ENCODE measurements at places on chromosomes 7 and 10. TPM values are rescaled to one million over a fixed set of nuclear protein-coding genes. Genes with fewer than 3 reads are reported as not detected.

DNA sequence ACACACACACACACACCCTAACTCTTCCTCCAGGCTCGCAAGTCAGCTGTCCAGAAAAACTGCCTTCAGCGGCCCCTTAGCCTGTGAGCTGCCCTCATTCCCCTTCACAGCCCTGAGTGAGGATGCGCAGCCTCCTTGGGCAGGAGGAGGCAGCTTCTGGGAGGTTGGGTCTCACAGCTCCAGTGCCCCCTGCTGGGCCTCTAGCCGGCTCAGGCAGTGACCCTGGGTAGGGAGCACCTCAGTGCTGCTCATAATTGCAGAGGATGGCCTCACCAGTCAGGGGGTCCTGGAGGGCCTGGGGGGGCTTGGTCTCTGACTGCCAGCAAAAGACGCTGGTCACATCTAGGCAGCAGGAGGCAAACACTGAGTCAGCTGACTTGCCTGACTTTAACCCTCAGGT lies 43.7 kb downstream of the ZNF273 start:
- no peak for DNase-seq

PAPOLB gene
- not detected for total RNA-seq

BRI3 gene
- total RNA-seq, result 67.6 TPM

OIT3 gene
- not detected for total RNA-seq

DNA sequence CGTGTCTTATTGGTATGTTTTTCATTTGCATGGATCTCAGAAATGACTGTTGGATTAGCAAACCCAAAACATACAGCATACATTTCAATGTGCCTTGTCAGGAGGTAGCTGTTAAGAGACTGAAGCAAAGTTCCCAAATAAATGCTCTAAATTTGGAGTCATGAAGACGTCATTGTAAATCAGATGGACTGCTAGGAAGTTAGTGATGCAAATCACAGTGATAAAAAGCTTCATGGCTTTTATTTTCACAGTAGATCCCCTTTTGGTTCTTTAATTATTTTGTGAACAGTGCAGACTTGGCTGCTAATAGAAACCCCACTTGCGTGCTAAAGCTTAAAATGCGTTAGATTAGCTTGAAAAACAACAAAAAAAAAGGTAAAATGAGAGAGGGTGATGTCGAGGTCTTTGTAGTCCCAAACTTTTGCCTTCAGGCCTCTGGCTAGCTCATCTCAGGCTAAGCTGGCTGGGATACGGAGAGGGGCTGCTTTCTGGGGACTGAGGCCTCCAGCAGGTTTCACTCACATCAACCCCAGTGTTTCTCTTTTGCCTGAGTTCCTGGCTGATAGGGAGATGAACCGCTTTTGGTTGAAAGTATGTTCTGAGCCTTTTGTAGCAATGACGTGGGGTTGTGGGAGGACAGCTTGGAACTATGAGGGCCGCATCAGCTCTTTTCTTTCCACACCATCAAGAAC lies 107.1 kb upstream of the CDCA7L start:
- no peak for DNase-seq

- no peak for DNase-seq
Measured at GRCh38 chr10:59944339-59944935, 38.1 kb upstream of the CCDC6 start.
